ENCODE measurements at places on chromosomes 2 and 18.

DNA sequence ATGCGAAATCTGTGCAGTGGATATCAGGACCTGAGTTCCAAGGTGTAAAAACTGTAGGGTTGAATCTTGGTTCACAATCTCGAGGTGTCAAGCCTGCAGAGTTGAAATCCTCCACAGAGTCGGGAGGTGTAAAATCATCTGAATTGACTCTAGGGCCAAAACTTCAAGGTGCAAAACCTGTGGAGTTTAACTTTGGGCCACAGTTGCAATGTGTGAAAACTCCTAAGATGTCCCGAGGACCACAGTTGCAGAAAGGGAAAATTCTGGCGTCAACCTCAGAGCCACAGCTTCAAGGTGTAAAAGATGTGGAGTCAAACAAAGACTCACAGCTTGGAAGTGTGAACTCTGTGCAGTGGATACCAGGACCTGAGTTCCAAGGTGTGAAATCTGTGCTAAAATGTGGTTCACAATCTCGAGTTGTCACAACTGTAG lies 9.8 kb upstream of the ZNF512 start:
- DNase-seq: no peak

GRCh38 chr2:222451224-222451674 lies 26.9 kb downstream of the SGPP2 start:
- no peak for DNase-seq

DNA sequence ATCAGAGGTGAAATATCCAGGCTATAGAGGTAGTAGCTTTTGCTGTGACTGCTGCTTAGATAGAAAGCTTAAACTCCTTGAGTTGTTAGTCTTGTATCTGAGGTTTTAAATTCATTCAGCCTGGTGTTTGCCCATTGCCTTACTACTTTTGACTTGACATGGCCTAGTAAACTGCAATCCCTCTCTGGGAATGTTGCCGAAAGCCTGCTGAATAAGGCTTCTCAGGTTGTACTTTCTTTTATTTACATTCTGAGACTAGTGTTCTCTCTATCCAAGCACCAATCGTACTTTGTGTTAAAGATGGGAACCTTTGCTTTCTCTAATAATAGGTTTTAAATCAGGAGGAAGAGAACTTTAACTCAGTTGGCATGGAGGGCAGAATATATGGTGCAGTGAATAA lies 357.6 kb upstream of the CWC22 start:
- DNase-seq: no peak

DNA sequence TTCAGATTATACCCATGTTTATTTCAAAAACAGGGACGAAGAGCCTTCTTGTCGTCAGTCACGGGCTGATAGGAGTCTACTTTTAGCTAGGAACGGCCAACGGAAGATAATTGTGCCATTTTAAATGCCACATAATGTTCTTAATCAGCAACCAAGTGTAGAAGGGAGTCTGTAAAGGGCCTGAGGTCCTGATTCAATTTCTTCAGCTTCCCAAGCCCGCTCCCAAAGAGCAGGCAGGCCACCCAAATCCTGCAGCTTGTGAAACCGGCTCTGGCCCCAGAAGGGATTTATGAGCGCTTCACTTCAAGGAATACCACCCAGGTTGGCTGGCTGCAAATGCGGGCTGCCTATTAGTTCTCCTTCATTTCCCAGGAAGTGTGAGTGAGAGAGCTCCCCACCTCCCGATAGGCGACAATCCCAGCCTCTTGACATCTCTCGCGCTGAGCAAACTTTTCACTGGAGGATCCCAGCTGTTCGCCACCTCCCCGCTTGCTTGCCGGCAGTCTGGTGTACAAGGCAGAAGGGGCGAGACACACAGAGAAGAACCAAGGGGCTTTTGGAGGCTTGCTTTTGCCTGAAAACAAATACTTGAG lies 272.9 kb downstream of the CDH20 start:
- DNase-seq: no peak

- DNase-seq: no peak
These were observed 235.8 kb downstream of the TCF4 start for GRCh38 chr18:55351980-55352714.

- no peak for DNase-seq
These were observed 4.9 kb downstream of the CYP26B1 start for GRCh38 chr2:72142570-72143440.

GRCh38 chr2:238730001-238730669 lies 117.8 kb upstream of the TWIST2 start:
- no peak for DNase-seq

DNA sequence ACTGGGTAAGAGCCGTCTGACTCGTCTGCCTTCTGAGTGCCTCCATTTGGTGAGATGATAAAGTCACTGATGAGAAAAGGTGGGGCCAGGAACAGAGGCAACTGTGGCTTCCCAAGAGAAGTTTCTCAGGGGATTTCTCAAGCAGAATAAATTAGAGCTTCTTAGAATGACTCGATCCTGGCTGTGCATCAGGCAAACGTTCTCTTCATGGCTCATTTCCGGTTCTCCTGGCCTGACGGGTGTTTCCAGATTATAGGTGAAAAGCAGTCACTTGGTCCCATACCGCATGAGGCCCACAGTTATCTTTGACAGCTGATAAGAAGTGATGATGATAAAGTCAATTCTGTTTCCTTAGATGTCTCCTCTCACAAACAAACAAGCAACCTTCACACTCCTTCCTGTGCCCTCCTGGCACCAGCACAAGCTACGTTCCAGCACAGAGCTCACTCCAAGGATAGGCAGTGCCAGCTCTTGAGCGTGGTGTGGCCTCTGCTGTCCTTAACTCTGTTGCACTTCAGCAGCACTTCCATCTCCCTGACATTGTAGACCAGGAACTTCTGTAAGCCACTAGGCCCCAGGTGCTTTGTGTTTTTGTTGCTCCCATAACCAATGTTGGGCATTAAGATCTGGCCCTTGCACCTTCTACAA lies 37.8 kb upstream of the KCNF1 start:
- DNase-seq: no peak

DNA sequence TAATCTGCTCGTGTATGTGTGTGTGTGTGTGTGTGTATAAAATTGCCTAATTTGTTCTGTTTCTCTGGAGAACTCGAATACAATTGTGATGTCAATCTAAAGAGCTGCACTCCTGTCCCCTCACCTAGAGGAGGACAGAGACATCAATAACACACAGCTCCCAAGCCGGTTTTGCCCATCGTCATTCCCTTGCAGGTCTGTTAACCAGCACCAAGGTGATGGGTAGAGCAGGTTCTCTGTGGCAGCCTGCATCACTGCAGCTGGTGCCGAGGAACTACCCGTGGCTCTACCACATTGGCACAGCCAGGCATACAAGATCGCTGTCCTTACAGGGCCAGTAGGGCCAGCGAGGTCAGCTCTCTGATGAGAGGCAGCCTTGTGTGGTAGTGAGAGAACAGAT lies 41.0 kb downstream of the LBH start:
- DNase-seq: no peak

DNA sequence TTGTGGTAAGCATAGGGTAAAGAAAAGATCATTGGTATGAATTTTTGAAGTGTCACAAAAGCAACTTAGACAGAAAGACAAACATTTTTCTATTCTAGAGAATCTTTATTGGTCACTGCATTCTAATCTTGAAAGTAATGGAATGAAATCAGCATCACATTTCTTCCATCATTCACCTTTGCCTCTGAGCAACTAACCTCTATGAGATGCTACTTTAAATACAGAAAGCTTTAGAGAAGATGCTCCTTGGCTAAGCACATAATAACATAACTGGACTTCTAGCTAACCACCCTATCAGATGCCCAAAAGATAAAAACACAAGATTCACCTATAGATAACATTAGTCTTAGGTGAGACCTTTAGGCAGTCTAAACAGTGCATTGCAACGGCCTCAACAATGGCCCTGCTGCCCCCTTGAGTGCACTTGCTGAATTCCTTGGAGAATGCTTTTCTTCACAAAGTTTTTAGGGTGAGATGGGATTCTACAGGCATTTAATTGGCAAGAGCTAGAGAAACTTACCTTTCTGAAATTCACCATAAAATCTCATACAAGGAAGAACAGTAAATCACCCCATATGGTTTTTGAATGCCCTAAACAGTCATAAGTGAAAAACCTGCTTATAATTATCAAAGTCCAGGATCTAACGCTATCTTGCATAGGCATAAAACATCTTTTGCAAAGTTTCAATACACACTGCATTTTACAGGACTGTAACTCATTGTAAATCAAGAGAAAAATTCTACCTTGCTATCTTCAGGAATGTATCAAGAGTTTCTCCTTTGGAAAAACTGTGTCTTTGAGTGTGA lies 791.3 kb upstream of the CHAC2 start:
- no peak for DNase-seq

DNA sequence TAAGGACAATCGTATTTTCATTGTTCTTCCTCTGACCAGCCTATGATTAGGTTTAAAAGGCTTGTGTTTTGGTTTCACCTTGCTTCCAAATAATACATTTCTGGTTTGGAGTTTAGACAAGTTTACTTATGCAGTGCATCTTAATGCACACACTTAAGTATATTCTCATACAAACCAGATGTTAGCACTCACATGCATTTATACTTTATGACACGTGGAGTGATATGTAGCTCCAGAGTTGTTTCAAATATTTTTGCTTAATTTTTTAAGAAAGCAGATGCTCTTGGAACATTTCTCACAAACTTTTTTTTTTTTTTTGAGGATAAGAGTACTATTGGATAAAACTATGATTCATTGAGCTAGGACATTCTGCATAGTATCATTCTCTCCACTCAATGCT lies 109.9 kb downstream of the PDE1A start:
- DNase-seq: no peak

DNA sequence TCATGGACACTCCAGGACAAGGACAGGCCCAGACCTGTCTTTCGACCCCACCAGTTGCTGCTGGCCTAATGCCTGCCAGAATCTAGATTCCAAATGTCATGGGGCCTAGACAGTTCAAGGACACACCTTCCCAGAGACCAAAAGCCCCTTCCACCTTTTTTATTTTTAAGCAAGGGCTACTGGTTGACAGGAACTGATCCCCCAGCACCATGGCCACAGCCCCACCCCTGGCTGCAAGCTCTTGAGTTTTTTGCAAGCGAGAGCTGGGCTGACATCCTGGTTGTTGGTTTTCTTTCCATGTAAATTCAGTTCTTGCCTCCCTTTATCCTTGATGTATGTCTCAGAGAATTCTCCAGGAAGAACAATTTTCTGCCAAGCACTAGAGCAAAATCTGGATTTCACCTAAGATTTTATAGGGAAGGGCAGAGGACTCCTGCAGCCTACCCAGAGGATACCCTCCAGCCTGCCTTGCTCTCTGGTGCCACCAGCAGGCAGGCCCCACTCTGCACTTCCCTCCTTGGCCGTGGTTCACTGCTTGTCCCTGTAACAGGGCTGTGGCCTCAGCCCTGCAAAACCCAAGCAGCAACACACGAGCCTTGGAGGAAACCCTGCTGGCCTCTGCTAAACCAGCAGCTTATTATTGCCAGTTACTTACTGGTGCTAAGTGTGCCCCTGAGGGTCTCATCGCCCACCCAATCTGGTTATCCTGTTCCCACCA lies 97.7 kb downstream of the TWIST2 start:
- DNase-seq: no peak

- no peak for DNase-seq
These were observed 9.9 kb downstream of the PAX8 start for GRCh38 chr2:113268621-113269360.

- no peak for DNase-seq
These were observed 19.3 kb upstream of the TMEM18 start for GRCh38 chr2:696463-696862.

- DNase-seq: no peak
These were observed 10.0 kb downstream of the FOXI3 start for GRCh38 chr2:88442473-88442872.

- DNase-seq: no peak
These were observed 208.7 kb downstream of the CLIP4 start for GRCh38 chr2:29323961-29324360.

GRCh38 chr18:72412927-72413326 lies 131.2 kb downstream of the CBLN2 start:
- DNase-seq: no peak

DNA sequence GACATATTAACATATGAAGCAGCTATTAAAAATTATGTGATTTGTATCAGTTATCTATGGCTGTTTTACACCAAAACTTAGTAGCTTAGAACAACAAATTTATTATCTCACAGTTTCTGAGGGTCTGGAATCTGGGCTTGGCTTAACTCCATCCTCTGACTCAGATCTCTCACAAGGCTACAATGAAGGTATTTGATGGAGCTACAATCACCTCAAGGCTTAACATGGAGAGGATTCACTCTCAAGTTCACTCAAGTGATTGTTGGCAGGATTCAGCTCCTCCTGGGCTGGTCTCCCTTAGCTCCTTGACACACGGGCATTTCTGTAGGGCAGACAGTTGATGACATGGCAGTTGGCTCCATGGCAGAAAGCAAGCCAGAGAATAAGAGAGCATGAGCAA lies 133.0 kb upstream of the SLC14A2 start:
- DNase-seq: no peak

DNA sequence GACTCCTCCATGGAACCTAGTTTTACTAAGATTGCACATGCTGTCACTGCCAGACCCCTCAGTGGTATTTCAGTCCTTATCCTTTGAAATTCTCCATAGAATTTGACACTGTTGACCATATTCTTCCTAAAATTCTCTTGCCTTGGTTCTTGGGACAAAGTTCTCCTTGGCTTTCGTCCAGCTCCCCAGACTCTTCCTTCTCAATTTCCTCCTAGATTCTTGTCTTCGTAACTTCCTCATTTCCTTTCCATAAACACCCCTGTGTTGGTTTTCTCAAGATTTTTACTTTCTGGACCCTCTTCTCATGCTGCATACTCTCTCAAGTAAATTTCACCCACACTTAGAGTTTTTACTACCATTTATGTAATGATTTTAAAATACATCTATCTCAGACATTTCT lies 96.6 kb upstream of the TWSG1 start:
- DNase-seq: no peak

DNA sequence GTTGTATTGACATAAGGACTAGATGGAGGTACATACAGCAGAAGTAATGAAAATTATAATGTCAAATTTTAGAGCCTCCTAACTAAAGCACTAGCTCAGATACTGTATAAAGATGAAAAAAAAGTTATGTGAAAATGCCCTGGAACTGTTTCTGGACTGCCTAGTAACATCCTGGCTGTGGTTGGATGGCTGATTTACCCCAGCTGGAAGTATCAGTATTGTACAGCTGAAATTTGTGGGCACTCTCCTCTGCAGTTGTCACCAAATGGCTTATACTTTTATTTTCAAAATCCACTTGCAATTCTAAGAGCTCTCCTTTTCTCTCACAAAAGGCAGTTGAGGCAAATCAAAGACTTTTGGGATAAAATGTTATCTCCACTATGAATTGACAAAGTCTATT lies 239.2 kb downstream of the RPIA start:
- no peak for DNase-seq

- no peak for DNase-seq
These were observed 103.3 kb downstream of the COL6A3 start for GRCh38 chr2:237310515-237311114.

DNA sequence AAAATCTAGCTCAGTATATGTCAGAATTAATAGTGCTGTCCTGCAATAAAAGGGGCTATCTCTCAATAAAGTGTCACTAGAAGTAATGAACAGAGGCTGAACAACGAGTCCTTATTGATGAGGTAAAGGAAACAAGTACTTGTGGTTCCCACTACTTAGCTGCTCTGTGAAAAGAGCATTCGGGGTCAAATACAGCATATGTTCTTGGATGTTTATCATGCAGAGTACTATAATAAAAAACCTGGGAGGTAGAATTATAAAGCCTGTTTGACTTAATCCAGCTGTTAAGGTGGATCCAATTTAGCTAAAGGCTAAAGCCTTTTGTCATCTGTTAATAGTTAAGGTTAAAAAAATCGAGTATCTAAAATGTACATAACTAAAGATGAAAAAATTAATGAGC lies 32.4 kb downstream of the SLC35F5 start:
- no peak for DNase-seq

Measured in AG09319 (cell line).